Stimulated activated CD4-positive, alpha-beta T cell treated with anti-CD3 and anti-CD28 coated beads, Interleukin-1b, Interleukin-23, amount 100 ng/mL, for 4 hours (primary cell): ENCODE measurements at places on chromosomes 7 and 10.

- no peak for DNase-seq
These were observed 295.2 kb downstream of the CXCL12 start for GRCh38 chr10:44089671-44090070.

GRCh38 chr10:89750441-89750840 is 49.1 kb downstream of the KIF20B start:
- no peak for DNase-seq

- no peak for DNase-seq
These were observed 8.5 kb downstream of the CPED1 start for GRCh38 chr7:120996988-120997345.

DNA sequence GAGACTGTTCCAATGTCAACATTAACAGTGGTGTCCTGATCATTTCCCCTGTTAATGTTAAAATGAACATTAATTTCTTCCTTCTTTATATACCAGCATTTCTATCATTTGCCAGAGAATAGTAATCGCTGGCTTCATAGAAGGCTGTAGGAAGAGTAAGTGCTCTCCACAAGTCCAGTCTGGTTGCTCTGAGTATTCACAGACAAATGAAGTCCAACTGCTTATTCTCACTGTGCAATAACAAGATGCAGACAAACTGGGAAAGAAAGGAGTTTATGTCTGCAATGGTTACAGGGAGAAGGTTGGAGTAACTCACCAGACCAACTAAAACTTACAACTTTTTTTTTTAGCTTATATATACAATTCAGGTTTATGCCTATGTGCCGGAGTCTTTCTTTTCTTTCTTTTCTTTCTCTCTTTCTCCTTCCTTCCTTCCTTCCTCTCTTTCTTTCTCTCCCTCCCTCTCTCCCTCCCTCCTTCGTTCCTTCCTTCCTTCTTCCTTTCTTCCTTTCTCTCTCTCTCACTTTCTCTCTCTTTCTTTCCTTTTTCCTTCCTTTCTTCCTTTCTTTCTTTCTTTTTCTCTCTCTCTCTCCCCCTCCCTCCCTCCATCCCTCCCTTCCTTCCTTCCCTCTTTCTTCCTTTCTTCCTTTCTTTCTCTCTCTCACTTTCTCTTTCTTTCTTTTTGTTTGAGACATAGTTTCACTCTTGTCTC is 19.1 kb downstream of the CDC14C start:
- no peak for DNase-seq

- DNase-seq: no peak
These were observed 5.5 kb upstream of the MUC12 start for GRCh38 chr7:100963874-100964273.

DNA sequence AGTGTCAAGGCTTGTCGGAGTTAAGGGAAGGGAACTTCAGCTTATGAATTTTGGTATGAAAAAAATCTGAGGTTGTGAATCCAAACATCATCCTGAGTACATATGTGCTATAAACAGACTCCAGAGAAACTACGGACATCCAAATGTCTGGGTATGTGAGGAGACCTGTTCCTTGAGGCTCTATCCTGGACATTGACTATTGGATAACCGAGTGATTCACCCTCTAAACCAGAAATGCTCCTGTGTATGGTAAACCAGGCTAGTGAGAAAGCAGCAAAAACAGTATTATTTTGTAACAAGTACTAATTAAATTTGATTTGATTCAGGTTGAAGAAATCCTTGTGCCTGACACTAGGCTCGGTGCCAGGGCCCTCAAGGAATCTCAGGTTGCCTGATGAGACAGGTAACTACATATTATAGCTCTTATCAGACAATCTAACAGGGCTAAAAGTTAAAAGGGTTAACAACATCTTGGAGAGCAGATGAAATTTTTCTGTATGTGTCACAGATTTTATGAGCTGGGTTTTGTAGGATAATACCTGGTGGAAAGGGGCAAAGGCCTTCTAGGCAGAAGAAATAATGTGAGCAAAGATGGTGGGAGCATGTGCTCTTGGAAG is 10.4 kb upstream of the STOX1 start:
- no peak for DNase-seq

GRCh38 chr10:93267521-93267920 is 193.8 kb downstream of the CYP26A1 start:
- DNase-seq: no peak

DNA sequence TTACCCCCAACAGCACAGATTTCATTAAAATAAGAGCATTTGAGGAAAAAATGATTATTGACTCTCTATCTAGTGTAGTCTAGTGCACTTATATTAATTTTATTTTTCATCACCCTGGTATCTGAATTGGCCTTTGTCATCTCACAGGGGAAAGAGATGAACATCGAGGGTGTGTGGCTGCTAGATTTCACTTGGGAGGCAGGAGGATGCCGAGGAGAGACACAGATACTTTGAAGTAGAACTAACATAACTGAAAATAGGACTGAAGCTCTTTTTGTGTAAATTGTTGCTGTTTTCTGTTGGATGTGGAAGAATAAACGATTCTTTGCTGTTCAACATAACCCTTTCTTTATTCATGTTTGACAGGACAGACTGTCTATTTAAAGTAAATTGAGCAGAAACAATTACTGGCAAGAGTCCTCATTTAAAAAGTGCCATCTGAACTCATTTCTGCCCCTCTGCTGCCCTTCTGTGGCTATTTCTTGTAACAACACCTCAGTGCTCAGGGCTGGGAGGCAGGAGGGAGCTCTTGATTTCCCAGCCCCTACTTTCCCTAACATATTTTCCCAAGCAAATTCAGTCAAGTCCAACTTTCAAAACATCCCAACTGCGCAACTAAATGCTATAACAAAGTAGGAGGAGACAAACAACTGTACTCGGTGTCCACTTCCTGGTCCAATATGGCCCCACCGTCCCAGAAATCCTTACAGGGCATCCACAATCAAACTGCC is 15.6 kb downstream of the LYZL1 start:
- DNase-seq: no peak

DNA sequence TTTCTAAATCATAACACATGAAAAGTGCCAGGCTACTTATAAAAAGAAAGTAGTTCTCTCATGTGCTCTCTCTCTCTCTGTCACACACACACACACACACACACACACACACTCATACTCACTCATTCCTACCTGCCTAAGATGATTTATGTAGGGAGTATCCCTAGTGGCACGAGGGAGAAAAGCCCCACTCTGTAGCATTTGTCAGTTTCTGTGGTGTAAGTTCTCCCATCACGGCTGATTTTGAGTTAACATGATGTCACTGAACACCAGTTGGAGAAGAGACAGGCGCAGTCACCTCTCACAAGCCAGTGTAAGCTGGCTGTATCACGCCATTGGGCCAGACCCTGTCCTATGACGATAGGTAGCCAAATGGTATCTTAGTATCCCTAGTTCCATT is 395.4 kb downstream of the SFMBT2 start:
- DNase-seq: no peak

DNA sequence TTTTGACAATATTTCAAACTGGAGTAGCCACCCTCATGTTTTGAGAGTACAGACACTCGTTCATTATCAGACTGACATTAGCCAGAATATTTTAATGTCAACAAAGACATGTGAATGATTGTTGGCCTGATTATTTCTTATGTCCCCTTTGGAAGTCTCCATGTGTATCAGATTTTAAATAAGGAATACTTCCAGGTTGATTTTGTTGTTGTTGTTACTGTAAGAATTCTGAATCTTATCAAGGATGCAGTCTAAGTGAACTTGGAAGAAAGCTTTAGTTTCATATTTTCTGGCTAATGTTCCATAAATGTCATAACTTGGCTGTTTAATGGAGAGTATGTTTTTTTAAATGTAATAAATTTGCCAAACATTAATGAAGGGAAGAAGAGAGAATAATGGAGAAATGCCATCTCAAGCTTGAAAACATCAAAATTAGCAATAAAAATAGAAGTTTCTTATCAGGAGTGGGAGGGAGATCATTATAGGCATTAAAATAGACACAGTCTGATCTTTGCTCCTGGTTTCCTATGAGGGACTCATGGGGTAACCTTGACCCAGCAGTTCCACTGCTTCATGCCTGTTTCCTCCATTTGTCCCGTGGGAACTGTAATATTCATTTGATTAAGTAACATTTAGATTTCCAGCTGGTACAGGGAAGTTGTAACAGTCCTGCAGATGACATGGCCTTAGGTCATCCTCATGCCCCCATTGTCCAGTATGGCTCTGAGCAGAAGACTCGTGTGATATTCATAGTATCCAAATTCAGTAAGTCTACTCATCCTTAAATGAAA is 122.4 kb upstream of the KIAA1217 start:
- no peak for DNase-seq

GRCh38 chr7:150942001-150942590 is 36.0 kb downstream of the KCNH2 start:
- peak; percentile 12 for DNase-seq

- DNase-seq: no peak
These were observed 5.6 kb downstream of the NEURL1 start for GRCh38 chr10:103498936-103499638.

DNA sequence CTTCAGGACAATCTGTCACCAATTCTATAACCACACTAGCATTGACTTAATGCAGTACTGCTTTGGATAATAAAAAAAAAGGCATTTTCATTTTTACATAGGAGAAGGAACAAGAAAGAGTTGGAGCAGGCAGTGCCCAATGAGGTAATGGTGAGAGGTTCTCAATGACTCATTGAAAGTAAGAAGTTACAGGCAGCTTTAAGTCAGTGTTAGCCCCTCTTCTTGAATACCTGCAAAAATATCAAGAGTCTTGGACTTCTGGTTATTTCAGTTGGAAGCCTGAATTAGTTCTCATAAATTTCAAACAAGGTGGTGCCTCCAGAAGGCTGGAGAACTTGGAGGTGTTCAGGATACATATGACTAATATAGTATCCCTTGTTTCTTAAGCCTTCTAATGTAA is 422.5 kb downstream of the HTR7 start:
- no peak for DNase-seq

GRCh38 chr7:49791088-49791741 is 17.8 kb downstream of the VWC2 start:
- DNase-seq: no peak

DNA sequence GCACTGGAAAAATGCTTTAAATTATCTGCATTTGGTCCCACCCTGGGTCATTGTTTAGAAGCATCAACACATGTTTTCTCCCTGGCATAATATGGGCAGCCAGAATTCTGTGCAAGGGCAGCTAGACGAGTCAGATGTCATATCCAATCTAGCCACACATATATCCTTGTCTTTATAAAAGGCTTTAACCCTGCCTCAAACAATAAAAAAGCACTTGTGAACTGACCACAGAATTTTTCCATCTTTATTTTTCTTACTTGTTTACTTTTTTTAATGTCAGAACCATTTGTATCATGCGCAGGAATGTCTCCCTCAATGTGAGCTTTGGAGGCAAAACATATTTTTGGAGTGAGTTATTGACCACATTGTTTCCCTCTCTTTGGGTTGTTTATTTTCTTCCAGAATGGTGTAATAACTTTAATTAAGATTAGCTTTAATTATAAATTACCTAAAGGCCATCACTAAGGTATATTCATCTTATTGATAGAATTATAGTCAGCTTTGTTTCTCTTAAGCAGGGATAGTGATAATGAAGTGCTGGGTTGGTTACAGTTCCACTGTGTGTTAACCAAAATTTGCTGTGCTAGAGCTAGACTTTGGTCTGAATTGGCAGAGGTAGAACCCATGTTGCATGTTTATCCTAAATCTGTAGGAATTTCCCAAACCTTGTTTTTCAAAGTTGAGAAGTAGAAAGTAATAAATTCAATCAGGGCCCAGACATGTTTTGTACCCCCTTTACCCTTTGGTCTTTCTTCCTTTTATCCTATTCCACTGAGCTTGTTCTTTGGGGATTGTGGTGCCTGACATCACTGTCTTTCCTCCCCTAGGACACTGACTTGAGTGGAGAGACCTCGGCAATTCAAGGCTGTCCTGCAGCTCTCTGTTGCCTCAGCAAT is 1078.4 kb downstream of the KCNMA1 start:
- no peak for DNase-seq

DNA sequence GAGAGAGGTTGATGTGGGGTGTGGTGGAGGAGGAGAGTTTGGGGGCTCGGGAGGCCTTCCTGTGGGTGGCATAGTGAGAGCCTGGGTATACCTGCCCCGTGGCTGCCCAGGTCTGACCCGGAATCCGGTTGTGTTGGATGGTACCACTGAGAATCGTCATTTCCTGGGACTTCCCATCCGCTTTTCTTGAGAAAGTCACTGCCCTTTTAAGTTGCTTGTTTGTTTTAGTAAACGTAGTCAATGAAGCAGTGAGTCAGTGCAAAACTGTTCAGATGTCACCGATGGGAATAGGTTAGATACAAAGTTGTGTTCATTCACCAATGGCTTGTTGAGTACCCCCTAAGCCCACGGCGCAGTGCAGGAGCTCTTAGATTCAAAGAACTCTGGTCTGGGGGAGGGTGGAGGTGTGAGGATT is 285.8 kb downstream of the CAMK1D start:
- DNase-seq: no peak

- DNase-seq: no peak
These were observed 82.6 kb downstream of the NEURL1 start for GRCh38 chr10:103576076-103576471.

GRCh38 chr10:29144126-29144525 is 144.7 kb upstream of the LYZL1 start:
- no peak for DNase-seq

DNA sequence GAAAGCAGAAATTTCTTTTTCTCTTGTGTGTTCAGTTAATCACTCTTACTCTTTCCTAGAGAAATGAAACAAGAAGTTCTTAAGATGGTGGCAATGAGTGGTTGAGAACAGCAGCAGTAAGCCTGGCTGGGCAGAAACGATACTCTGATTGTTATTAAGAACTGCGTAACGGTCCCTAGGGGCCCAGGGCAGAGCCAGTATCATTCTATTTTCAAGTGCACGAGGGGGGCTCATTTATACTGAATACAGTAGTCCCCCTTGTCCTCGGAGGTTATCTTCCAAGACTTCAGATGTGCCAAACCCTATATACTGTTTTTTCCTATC is 64.9 kb downstream of the EEPD1 start:
- no peak for DNase-seq

DNA sequence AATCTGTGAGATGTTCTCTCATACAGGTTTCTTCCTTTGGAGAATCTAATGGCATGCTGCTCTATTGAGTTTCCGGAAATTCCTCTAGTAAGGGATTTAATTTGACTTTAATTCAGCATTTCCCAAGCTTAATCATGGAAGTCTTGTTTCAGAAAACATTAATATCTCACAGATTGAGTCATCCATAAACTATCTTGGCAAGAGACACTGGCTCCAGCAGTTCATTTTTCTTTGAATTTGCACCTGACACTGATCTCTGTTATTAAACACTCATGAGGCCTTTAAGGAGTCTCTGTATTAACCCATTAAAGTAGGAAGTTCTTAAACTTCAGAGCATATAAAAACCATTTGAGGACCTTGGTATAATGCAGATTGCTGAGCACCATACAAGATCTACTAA is 3.6 kb upstream of the ITGB8 start:
- DNase-seq: no peak

GRCh38 chr7:148584154-148584827 is 6.3 kb upstream of the C7orf33 start:
- DNase-seq: no peak

DNA sequence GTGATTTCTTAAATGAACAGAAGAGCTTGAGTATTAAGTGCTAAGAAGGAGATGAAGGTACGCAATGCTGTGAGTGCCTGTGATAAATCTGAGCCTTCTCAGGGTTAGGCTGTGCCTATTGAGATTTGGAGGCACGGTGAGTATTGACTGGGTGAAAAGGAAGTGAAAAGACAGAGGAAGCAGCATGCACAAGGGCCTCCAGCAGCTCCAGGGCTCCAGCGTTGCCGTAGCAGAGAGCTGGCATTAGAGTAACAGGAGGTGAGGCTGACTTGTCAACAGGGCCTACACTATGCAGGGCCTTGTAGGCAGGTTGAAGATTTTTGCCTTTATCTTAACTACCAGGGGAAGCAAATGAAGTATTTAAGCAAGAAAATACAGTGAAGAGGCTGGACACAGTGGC is 54.1 kb upstream of the PDCD4 start:
- no peak for DNase-seq
